Spleen (tissue), 13 donors: ENCODE measurements at places on chromosomes 12 and 14. TPM values are rescaled to one million over a fixed set of nuclear protein-coding genes. Genes with fewer than 3 reads are reported as not detected.

GRIP1 gene
- total RNA-seq = 7.2 TPM

TPPP2 gene
- total RNA-seq = not detected

KLHDC2 gene
- total RNA-seq = 47.9 TPM

CCDC184 gene
- 1.3 TPM for total RNA-seq

SLC48A1 gene
- 66.4 TPM for total RNA-seq

ARHGDIB gene
- total RNA-seq = 738 TPM

KRT6C gene
- total RNA-seq = not detected

C12orf43 gene
- 15.6 TPM for total RNA-seq

C12orf60 gene
- total RNA-seq = 1.0 TPM

GRCh38 chr12:50599366-50600095 lies 94.7 kb downstream of the DIP2B start:
- no peak for DNase-seq

- DNase-seq = no peak
Observed at GRCh38 chr12:52627395-52628110, 9.2 kb upstream of the KRT73 start.

GRCh38 chr14:87975636-87976035 lies 17.3 kb downstream of the GALC start:
- DNase-seq = no peak

GRCh38 chr12:47273191-47273626 lies 193.4 kb upstream of the AMIGO2 start:
- no peak for DNase-seq

GRCh38 chr12:65998536-65999530 lies 131.7 kb downstream of the LLPH start:
- no peak for DNase-seq

DNA sequence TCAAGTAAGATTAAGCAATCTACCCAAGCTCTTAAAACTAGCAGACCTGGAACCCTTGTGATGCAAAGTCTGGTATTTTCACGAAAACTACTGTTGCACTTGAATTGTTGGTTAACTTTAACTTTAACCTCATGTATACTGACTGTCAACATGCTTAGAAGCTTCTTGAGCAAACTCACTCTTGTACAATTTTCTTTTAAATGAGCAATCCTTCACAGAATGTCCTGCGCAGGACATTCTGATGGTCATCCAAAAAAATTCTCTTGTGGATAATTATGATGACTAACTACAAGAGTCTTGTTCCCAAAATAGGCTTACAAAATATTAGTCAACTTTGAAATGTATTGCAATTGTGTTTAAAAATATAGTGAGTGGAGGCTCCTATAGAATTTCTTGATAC lies 54.0 kb upstream of the PDE3A start:
- DNase-seq = no peak

DNA sequence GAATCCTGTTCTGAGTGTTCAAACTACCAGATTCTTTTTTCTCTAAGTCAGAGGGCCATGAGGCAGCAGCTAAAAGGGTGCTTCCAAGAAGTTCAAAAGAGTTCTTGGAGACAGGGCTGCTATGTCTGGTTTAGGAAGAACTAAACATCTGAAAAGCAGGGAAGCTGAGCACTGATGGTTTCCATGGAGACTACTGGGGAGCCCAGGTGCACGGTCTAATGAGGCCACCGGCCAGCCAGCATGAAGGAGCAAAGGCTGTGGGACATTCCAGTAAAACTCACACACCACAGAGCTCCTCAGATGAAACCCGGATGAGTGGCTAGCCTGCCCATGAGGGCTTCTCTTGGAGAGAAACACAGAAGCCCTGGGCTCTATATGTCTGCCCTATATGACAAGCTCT lies 97.3 kb downstream of the KCNK10 start:
- DNase-seq = no peak

- no peak for DNase-seq
Observed at GRCh38 chr12:114976959-114977358, 293.0 kb upstream of the TBX3 start.

- DNase-seq = peak; percentile 87
Observed at GRCh38 chr12:14769466-14769968, 33.8 kb downstream of the WBP11 start.

DNA sequence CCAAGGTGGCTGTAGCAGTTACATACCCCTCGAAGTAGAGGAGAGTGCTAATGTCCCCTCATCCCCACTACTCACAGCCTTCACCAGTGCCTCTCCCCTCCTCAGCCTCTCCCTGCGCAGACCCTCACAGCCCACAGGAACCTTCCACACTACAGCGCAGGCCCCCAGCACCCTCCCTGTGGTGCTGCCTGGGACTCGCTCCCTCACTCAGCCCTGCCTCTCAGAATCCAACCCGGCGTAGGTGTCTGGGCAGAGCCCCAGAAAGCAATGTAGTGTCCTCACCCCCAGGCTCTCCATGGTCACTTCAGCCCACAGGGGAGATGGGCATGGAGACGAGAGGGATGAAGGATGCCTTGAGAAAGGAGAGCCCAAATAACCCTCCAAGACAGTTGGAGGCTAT lies 10.9 kb upstream of the ZNF740 start:
- DNase-seq = no peak

- DNase-seq = no peak
Observed at GRCh38 chr12:2301531-2302461, 249.0 kb downstream of the CACNA1C start.

GRCh38 chr12:56546680-56547079 lies 25.1 kb downstream of the RBMS2 start:
- no peak for DNase-seq

- DNase-seq = no peak
Observed at GRCh38 chr14:47365233-47365632, 310.2 kb downstream of the MDGA2 start.

DNA sequence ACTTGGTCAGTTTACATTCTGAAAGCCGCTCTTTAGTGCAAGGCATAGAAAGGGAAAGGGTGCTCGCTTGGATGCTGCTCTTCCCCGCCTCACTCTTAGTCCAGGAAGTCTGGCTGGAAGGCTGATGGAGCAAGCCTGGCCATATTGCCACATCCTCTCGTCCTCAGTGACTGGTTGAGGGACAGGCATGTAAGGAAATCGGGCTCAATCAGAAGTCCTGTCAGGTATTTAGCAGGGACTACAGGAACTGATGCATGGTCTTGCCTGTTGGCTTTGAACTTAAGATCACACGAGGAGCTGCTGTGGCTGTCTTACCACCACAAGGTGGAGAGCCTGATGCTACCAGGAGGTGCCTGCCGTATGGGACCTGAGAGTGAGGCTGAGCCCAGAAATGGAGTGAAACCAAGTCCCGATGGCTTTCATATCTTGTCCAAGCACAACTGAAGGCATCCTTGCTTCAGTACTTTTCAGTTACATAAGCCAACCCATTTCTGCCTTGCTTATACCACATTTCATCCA lies 10.7 kb upstream of the C12orf75 start:
- no peak for DNase-seq

DNA sequence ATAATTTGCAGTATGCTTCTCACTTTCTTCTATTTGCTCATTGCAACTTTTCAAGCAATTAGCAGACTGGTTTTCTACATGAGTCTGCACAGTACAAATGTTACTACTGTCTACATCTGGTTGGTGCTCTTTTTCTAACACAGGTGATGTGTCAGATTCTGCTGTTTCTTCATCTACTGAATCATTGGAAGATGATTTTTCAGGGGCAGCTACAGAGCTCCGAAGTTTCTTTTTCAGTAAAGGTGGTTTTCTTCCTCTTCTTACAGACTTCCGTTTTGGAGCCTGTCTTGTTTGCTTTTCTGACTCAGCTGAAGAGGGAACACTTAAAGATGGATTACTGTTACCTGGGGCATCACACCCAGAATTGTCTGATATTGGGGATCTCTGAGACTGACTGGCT lies 62.1 kb downstream of the SCAF11 start:
- DNase-seq = no peak

DNA sequence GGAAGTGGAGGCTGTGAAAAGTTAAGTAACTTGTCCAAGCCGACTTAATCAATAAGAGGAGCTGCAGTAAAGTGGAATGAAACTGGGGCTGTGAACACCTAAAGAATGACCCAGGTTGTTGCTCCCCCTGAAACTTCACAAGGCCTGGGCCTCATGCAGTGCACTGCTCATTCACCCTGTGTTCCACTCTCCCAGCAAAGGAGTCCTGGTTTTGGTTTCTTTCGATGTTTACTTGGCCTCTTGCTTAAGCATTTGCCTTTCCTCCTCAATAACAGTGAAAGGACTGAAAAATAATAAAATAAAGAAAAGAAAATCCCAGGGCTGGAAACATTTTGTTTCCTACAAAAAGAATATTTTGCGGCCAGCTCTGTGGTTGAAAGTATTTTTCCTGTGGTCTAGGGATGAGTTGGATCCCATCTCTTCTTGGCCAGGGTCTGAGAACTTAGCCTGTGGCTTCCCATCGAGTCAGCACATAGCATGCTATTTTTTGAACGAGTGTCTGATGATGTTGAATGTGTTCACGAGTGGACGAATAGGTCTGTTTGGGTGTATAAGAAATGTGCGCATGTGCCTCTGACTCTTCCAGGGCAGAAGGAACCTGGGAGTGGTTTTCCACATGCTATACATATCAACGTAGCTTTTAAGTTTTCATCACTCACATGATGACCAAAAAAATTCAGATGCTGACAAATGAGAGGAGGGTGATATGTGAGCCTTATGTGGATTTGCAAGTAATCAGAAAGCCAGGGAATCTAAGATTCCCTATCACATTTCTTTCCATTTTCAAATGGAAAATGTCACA lies 349.8 kb downstream of the ZFP36L1 start:
- DNase-seq = no peak

DNA sequence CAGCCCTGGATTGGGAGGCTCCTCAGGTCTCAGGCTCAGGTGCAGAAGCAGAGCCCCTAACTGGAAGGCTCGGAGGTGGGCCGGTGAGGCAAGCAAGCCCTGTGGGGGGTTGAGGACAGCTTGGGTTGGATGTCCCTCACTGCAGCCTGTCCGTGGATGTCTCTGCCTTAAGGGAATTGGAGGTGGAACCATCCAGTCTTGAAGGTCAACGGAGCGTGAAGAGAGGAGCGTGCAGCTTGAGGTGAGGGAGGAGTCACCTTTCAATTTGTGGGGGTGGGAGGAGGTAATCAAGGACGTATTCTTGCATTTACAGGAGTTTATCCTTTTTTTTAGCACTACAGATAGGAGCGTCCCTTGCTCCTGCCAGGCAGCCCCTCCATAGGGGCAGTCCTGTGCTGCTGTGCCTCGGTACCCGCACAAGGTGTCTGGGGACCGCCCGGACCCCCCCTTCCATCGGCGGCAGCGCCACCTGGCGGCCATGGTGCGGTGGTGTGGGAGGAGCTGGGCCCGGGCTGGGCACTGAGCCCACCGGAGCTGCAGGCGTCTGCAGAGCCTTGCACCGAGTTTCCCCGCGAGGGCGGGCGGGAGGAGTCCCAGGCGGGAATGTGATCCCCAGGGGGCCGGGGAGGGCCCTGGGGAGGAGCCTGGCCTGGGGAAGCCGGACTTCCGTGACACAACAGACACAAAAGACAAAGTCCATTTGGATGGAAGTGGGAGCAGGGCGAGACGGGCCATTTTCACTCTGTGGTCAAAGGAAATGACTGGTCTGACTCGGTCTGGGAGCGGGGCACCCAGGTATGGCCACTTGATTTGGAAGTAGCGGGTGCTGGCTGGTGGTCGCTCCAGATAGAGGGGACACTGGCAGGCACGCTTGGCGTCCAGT lies 864 bp downstream of the DNAJC22 start:
- DNase-seq = peak; percentile 93
